Amygdala (tissue), 56 donors: ENCODE measurements at places on chromosomes 6 and 20.

DNA sequence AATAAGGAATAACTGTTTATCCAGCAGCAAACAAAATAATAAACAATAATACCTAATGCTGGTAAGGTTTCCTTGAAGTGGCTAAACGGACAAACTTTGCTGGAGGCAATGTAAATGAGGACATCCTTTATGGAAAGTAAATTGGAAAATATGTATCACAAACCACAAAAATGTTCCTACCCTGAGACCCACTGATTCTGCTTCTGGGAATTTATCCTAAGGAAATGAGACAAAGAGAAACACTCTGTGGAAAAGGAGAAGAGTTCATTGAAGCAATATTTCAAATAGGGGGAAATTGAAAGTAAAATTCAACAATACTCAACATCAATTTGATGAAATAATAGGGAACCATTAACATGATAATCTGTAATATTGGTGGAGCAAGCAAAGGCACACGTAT lies 37.9 kb downstream of the MAFB start:
- DNase-seq = no peak

DNA sequence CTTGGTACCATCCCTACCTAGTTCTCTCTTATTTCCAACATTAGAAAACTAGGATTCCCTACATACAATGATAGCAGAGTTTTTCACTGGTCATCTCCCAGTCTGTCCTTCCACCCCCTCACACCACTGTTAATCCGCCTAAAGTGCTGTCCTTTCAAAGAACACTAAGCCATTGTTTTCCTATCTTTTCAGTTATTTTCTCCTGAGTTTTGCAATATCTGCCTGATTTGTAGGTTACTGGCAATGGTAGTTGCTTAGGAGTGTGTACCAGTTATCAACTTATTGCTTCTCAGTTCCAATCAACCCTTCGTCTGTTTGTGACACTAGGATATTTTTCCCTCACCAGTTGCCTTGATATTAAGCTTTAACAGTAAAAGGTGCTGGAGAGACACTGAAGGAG lies 135.0 kb downstream of the EPM2A start:
- no peak for DNase-seq

DNA sequence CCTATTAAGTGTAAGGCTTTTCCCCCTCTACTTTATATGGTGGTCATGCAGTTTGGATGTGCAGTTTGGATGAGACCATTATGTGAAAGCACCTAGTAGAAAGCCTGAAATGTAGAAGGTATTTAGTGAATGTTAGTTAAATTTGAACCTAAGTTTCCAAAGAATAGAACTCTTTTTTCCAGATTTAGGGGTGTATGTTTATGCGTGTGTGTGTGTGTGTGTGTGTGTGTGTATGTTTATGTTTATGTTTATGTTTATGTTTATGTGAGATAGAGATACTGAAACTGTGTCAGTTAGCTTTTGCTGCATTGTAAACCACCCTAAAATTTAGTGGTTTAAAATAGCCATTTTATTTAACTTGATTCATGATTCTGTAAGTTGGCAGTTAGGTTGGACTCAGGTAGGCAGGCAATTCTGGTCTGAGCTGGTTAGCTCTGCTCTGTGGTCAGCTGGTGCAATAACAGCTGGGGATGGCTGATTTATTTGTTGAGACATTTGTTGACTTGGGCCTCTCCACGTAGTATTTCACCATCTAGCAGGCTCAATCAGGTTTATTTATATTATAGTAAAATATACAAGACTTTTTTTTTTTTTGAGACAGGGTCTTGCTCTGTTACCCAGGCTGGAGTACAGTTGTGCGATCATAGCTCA lies 54.0 kb downstream of the STK4 start:
- no peak for DNase-seq

DNA sequence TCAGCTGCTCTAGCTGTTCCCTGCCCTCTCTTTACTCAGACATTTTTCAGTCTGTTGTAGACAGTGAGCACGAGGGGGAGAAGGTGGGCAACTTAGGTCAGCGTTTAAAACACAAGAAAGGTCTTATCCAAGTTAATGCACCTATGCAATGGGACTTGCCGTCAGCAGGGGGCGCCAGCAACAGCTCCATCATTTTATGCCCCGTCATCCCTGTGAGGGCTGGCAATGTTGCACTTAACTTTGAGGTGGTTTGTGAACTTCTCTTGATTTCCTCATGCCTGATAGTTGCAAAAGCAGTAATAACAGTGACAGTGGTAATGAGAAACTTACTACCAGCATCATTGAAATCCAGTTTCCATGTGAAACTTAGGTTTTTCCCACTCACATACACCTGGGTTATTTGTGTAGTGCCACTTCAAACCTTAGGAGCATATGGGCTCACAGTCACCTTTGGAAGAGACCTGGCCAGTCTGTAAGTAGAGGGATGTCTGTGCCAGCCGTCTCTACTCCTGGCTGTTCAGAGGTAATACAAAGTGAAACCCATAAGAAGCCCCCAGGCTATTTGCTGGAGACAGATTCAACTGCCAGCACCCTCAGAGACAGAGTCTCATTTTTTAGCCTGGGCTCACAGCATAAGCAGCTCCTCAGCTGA lies 44.9 kb upstream of the ID1 start:
- DNase-seq = no peak

GRCh38 chr6:49888742-49889431 lies 22.6 kb upstream of the CRISP1 start:
- DNase-seq = no peak

DNA sequence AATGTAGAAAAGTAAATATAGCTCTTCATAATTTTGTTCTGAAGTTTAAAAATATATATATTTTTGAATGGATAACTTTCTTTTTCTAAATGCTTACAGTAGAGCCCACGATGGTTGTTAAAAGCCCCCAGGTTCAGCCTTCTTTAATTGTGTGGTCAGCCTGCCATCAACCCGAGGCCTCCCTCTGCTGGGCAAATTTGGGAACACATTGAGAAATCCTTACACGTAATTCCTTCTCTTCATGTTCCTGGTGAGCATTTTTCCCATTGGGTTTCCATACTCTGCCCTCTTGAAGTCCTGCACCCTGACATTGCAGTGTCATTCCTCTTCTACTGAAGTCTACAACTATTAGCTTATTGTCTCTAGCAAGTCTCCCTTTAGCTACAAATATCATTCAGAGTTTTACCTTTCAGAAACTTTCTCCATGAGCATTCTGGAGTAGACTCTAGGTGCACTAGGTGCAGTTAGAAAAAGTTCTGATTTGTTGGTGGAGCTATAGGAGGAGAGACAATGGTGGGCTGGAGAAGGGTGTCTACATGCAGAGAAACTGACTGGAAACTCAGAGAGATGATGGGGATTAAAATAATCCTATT lies 40.6 kb downstream of the TRIM38 start:
- DNase-seq = peak; percentile 21
